G401 (cell line): ENCODE measurements at places on chromosomes 4 and X. TPM values are rescaled to one million over a fixed set of nuclear protein-coding genes. Genes with fewer than 3 reads are reported as not detected.

PPEF1 gene
- total RNA-seq, result not detected in 2 replicates

GNRHR gene
- not detected in 2 replicates for total RNA-seq

USP17L25 gene
- not detected in 2 replicates for total RNA-seq

FABP2 gene
- not detected in 2 replicates for total RNA-seq

RPA4 gene
- total RNA-seq, result not detected in 2 replicates
